ENCODE measurements at places on chromosomes 6 and 20.

DNA sequence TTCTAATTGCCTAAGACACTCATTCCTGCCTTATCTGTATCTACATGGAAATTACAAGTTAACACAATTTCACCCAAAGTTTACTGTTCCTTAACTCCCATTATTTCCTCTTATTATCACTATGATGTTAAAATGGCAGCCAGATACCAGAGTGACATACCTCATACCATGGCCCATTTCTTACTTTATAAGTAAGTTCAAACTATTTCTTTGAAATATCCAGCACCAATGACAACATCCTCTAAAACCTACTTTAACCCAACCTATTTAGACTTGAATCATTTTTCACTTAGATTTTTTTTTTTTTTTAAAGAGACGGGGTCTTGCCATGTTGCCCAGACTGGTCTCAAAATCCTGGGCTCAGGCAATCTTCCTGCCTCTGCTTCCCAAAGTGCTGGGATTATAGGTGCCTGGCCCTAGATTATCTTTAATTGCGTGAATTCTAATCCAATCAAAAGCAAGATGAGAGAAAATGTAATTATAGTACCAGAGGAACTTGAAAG is 10.0 kb downstream of the REV3L start:
- no peak for DNase-seq

DNA sequence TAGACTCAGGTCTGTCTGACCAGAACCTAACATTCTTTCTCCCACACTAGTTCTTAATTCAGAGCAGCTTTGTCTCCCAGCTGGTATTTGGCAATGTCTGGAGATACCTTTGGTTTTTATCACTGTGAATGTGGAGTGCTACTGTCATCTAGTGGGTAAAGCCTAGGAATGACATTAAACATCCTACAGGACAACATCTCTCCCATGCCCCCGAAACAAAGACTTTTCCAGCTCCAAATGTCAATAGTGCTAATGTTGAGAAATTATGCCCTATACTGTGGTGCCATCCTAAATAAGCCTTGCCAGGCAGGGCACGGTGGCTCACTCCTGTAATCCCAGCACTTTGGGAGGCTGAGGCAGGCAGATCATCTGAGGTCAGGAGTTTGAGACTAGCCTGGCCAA is 4.2 kb upstream of the TTPAL start:
- no peak for DNase-seq

DNA sequence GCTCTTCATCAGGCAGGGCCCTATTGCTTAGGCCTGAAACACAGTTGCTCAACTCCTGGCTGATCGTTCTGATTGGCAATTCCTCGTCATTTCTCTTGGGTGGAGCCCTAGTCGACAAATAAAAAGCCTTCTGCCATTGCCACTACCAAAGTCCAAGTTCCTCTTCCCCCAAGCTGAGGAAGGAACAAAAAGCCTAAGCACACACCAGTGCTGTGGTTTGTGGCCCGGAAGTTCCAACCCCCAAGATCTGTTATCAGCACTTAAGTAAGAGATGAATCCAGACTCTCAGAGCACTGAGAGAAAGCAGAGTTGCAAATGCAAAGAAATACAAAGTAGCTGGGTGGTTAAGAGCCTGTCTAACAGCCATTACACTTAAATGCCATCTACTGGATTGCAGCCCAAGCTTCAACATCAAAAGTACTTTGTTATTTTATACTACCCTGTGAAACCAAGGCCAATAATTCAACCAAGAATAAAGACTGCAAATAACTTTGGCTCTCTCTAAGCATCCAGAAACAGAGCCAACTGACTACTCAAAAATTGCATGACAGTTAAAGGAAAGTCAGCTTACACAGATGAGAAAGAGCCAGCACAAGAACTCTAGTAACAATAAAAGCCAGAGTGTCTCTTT is 1024.0 kb downstream of the GRIK2 start:
- no peak for DNase-seq

DNA sequence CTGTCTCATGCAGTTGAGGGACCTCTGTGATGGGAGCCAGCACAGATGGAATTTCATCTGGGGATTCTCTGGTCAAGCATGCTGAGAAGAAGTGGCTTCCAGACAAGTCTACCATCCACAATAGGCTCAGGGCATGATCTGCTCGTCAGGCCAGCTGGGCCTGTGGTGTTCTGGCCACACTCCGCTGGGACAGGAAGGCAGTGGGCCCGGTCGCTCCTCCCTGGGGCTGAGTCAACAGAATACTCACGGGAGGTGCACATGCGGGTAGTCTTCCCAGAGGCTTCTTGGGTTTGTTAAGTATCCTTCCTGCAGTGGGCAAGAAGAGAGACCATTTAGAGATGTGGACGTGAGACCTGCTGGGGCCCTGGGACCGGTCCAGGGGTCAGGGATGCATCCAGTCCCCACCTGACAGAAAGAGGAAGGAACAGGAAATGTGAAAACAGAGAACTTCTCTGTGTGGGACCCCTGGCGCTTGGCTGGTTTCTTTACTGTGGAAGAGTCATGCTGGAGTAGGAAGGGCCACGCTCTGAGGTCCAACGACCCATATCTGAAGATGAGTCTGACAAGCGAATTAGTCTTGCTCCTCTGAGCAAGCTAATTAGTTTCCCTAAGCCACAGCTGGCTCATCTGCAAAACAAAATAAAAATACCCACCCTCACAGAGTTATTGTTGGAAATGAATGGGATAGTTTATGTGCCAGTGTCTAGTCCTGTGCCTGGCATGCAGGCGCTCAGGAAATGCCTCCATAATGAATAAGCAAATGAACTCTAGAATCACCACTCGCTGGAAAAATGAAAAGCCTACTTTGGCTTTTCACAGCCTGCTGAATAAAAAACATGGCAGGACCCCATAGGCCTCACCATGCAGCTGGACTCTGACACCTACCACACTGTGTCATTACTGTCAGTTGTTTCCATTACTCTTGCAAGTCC is 67.3 kb downstream of the TRAM2 start:
- no peak for DNase-seq
